A549 treated with RU486 at 1 μM for 4 hours (cell line): ENCODE measurements at places on chromosomes 4 and X. TPM values are rescaled to one million over a fixed set of nuclear protein-coding genes. Genes with fewer than 3 reads are reported as not detected.

PSAPL1 gene
- 0.03 to 0.13 TPM (median 0.08 TPM) in 5 replicates for total RNA-seq

ERVMER34-1 gene
- total RNA-seq: 0.47 to 0.56 TPM (median 0.52 TPM) in 5 replicates

IBSP gene
- not detected in 5 replicates for total RNA-seq

RFC1 gene
- total RNA-seq: 17.4 to 21.2 TPM (median 19.9 TPM) in 5 replicates

ZNF518B gene
- 1.5 to 3.9 TPM (median 3.5 TPM) in 5 replicates for total RNA-seq

CFAP97 gene
- total RNA-seq: 5.6 to 14.6 TPM (median 12.3 TPM) in 5 replicates

SPCS3 gene
- total RNA-seq: 28.1 to 41.3 TPM (median 36.1 TPM) in 5 replicates

VAMP7 gene
- 22.2 to 32.9 TPM (median 30.0 TPM) in 5 replicates for total RNA-seq

ABLIM2 gene
- 0.54 to 0.88 TPM (median 0.58 TPM) in 5 replicates for total RNA-seq

MAGEE2 gene
- not detected in 5 replicates for total RNA-seq

GABRA4 gene
- total RNA-seq: not detected in 5 replicates

ARAP2 gene
- 0.17 to 1.5 TPM (median 0.57 TPM) in 5 replicates for total RNA-seq

CTAG2 gene
- total RNA-seq: not detected in 5 replicates

MID1 gene
- total RNA-seq: 34.5 to 52.3 TPM (median 46.3 TPM) in 5 replicates

MAPK10 gene
- 0.26 to 0.64 TPM (median 0.45 TPM) in 5 replicates for total RNA-seq

GPRIN3 gene
- 1.6 to 5.8 TPM (median 5.6 TPM) in 5 replicates for total RNA-seq

XAGE2 gene
- not detected in 5 replicates for total RNA-seq

WDR44 gene
- 8.6 to 16.0 TPM (median 13.2 TPM) in 5 replicates for total RNA-seq

AFM gene
- total RNA-seq: not detected in 5 replicates

RNF175 gene
- not detected in 5 replicates for total RNA-seq

ATP1B4 gene
- not detected in 5 replicates for total RNA-seq

COX18 gene
- 5.1 to 7.3 TPM (median 5.5 TPM) in 5 replicates for total RNA-seq

ADGRL3 gene
- 0.02 to 0.05 TPM (median 0.02 TPM) in 3 of 5 replicates, not detected in the others for total RNA-seq

VCX2 gene
- not detected in 5 replicates for total RNA-seq

CT45A8 gene
- total RNA-seq: not detected in 5 replicates

GYPB gene
- total RNA-seq: not detected in 5 replicates

TREX2 gene
- total RNA-seq: 0.67 to 1.8 TPM (median 1.6 TPM) in 5 replicates

RTL9 gene
- 0.03 to 0.08 TPM (median 0.06 TPM) in 5 replicates for total RNA-seq

IL2 gene
- not detected in 5 replicates for total RNA-seq

LRPAP1 gene
- 112 to 143 TPM (median 135 TPM) in 5 replicates for total RNA-seq

PWWP3B gene
- not detected in 5 replicates for total RNA-seq
